ENCODE measurements at places on chromosomes 3 and 15. TPM values are rescaled to one million over a fixed set of nuclear protein-coding genes. Genes with fewer than 3 reads are reported as not detected.

CKMT1A gene
- 35.0 TPM for total RNA-seq

NR2E3 gene
- 0.56 TPM for total RNA-seq

ROBO1 gene
- 93.6 TPM for total RNA-seq

TIMP4 gene
- total RNA-seq = 8.7 TPM

SERINC4 gene
- not detected for total RNA-seq

GRK7 gene
- total RNA-seq = not detected

SCG3 gene
- total RNA-seq = 42.4 TPM

CORO2B gene
- total RNA-seq = 3.4 TPM

XCR1 gene
- not detected for total RNA-seq

CIDEC gene
- not detected for total RNA-seq

APOD gene
- not detected for total RNA-seq

GRCh38 chr3:140994316-140994715 is 52.7 kb downstream of the SLC25A36 start:
- DNase-seq = no peak

GRCh38 chr3:178849199-178849910 is 222.3 kb downstream of the ZMAT3 start:
- no peak for DNase-seq

DNA sequence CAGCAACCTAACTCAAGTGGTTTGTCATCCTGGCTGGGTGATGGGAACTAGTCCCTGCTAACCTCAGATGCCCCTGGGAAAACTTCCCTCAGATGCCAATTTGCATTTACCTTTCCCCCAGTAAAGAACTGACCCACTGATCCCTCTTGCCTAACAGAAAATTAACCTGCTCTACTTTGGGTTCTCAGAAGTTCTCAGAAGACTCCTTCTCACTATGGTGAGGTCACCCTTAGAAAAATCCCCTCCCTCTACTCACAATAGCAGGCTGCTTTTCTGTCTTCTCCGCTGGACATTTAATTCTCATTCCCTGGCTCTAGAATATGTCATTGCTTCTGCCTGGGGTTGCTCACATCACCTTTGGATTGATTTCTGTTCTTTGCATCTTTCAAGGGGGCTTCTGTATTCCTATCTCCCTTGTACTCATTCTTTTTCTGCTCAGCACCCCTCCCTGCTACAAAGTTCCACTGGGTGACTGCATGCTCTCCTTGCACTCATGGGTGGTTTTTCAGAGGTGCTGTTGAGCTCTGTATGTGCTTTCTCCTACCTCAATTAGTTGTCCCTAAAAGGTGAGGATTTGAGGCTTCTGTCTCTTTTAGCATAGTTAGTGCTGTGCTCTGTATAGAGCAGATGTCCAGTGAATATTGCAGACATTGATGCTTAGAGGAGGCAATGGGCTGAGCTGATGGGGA is 869 bp downstream of the PLA1A start:
- DNase-seq = no peak

DNA sequence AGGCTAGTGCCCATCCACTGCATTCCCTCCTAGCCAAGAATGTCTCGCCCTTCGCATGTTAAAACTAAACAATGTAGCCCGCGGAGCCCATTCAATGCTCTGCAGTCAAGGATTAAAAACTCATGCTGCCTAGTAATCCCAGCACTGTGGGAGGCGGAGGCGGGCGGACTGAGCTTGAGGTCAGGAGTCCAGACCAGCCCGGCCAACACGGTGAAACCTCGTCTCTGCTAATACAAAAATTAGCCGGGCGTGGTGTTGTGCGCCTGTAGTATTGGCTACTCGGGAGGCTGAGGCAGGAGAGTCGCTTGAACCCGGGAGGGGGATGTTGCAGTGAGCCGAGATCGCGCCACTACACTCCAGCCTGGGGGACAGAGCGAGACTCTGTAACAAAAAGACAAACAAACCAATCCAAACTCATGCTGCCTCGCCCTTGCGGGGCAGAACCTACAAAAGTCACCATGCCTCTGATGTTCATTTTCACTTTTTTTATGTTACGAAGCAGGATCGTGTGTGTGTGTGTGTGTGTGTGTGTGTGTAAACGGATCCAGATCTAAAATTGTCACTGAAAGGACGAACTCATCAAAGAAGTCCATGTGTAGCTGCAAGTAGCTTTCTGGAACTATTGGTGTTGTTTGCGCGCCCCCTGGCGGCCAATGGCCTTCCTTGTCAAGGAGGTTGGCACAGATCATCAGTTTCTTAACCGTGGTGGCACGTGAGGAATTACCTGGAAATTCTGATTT is 54.8 kb upstream of the SPESP1 start:
- peak; percentile 91 for DNase-seq

DNA sequence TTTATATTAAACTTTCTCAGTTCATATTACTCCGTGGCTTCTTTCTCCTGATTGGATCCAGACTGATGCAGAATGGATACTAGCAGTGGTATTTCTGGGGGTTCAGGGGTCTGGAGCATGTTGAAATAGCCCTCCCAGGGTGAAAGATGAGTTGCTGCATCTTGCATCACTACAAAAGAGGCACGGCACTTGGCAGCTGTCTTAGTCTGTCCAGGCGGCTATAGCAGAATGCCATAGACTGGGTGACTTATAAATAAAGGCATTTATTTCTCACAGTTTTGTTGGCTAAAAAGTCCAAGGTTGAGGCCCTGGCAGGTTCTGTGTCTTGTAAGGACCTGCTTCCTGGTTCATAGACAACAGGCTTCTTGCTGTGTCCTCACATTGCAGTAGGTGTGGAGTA is 660 bp upstream of the BCL2L10 start:
- no peak for DNase-seq

DNA sequence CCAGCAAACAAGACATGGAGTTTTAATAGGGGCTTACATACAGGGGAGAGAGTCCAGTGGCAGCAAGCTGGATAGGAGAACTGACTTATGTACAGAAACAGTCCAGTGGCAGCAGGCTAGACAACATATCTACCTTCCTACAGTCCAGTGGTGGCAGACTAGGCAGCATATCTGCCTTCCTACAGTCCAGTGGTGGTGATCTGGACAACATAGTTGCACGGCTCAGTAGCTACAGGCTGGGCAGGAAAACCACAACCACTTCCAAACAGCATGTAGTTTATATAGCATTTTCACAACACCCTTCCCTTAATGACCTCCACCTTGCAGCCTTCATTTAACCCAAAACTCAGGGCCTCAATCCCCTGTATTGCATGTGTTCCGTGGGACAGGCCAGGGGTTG is 181.3 kb upstream of the EIF1B start:
- DNase-seq = no peak

DNA sequence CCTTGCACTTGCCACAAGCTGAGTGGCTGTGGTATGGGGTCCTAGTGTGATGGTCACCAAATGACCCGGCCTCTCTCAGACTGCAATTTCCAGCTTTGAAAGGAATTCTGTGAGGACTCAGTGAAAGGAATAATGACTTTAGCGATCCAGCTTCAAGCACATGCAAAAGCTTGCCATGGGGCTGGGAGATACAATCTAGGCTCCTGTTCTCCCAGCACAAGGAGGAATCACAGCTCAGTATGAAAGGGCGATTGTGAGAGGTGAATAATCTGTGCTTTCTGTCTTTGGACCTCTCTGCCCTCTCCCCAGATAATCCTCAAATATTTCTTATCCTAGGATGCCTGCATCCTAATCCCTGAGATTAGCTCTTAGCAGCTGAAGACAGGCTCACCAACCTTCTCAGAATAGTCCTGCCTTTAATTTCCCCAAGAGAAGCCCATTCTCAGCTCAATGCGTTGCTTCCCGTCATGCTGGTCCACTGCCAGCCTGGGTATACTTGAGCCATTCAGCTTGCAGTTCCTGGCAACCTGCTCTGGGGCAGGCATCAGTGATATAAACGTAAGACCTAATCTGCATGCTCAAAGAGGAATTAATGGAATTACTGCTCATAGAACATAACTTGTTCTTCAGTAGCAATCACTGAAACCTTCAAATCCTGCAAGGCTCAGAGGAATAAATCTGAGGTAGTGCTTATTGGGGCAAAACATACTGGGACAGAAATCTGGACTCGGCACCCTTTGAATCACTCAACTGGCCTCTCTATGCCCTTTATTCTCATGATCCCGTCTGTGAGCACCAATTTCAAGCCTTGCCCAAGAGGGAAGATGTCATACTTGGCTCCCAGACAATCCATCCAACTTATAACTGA is 15.1 kb downstream of the TLNRD1 start:
- DNase-seq = no peak

DNA sequence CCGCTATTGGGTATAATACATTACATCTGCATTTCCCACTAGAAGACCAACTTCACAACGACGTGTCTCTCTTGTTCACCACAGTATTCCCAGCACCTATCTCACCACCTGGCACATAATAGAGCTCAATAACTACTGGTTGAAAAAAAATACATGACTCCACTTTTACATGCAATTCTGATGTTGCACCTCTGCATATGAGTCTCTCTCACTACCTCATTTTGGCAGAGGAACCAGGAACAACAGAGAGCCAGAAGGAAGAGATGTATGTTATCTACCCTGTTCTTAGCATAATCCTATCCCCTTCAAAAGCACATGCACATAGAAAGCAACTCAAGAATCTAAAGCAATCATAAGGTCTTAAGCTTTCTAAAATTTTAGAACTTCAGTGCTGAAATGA is 61.6 kb downstream of the SHQ1 start:
- no peak for DNase-seq

- DNase-seq = no peak
These were observed 115.0 kb downstream of the CHST2 start for GRCh38 chr3:143234526-143234925.

- no peak for DNase-seq
These were observed 179.3 kb upstream of the CHRM5 start for GRCh38 chr15:33788906-33789540.

- peak; percentile 7 for DNase-seq
These were observed 94.1 kb upstream of the FGF7 start for GRCh38 chr15:49328941-49329340.

DNA sequence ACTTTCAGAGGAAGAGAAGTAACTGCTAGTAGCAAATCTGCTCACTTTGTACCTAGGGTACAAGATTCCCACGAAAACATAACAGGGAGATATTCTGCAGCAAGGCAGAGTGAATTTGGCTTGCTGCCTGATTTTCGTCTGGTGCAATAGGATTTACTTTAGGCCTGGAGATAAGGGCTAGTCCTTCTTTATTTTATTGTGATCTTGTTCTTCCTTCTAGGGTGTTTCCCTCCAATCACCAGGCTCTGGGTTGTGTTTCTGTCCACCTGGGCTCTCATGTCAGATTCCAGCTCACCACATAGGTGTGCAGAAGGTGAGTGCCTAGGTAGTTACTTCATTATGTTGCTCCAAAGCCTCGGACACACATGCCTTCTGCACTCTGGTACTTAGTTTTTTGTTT is 211.8 kb upstream of the RGMA start:
- DNase-seq = no peak

GRCh38 chr3:186845756-186846155 is 3.2 kb downstream of the ADIPOQ start:
- DNase-seq = no peak

- no peak for DNase-seq
These were observed 174.4 kb downstream of the ARRDC4 start for GRCh38 chr15:98134905-98135304.

GRCh38 chr3:42085641-42086376 is 5.3 kb upstream of the TRAK1 start:
- DNase-seq = no peak

DNA sequence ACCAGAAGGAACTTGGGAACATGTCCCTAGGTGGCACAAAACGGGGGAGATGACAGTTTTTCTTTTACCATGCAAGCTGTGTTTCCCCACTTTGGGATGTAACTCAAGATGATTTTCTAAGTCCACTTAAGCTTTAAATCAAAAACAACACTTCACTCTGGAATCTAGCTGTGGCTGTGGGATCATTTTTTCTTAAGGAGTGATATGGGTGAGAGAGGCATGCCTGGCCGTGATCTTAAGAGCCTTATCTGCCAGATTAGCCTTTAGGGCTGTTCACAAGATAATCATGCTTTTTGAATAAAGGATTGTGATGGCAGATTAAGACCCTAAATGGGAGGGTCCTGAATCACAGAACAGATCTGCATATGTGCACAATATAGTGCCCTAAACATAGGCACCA is 384.8 kb upstream of the SEMA6D start:
- no peak for DNase-seq

DNA sequence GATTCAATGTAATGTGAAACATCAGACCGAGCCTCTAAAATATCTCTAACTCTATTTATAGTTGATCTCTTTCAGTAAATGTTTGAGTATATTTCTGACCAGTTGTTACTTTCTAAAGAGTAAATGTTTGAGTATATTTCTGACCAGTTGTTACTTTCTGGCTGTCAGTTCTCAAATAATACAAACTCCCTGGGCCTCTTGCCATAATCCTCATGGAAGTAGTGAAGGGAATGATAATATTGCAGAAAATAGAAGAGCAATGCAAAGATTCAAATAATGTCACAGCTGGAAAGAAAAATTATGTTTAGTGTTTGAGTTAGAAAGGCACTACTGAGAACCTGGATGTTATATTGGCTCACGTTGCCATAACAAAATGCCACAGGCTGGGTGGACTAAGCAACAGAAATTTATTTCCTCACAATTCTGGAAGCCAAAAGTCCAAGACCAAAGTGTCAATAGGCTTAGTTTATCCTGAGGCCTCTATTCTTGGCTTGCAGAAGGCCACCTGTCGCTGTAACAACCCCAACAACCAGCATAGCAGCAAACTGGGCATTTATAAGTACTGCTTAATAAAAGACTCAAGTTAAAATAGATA is 470.6 kb upstream of the BCHE start:
- no peak for DNase-seq

- DNase-seq = no peak
These were observed 78.7 kb downstream of the ZNF385D start for GRCh38 chr3:21672303-21672702.

DNA sequence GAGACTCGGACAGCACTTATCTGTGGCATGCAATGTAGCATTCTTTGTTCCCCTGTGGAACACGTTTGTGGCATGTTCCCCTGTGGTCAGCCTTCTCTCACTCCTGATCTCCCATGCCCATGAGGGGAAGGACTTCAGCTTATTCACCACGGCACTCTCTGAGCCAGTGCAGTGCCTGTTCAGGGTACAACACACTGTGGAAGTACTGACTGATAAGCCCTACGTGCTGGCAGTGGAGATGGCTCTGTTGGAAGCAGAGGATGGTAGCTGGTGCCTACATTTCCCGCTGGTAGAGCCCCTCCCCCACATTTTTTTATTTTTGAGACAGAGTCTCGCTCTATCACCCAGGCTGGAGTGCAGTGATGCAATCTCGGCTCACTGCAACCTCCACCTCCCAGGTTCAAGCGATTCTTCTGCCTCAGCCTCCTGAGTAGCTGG is 43.5 kb upstream of the ETV5 start:
- no peak for DNase-seq
